Omental fat pad (tissue), 4 donors: ENCODE measurements at places on chromosomes 13 and 19.

- no peak for DNase-seq
Measured at GRCh38 chr13:113612607-113613006, 28.1 kb downstream of the TFDP1 start.

GRCh38 chr19:4229179-4229931 lies at the start of gene EBI3:
TSS of gene EBI3 (plus strand) at chr19:4229523. CDS start at chr19:4229551, 28 bp downstream.
- no peak for DNase-seq

DNA sequence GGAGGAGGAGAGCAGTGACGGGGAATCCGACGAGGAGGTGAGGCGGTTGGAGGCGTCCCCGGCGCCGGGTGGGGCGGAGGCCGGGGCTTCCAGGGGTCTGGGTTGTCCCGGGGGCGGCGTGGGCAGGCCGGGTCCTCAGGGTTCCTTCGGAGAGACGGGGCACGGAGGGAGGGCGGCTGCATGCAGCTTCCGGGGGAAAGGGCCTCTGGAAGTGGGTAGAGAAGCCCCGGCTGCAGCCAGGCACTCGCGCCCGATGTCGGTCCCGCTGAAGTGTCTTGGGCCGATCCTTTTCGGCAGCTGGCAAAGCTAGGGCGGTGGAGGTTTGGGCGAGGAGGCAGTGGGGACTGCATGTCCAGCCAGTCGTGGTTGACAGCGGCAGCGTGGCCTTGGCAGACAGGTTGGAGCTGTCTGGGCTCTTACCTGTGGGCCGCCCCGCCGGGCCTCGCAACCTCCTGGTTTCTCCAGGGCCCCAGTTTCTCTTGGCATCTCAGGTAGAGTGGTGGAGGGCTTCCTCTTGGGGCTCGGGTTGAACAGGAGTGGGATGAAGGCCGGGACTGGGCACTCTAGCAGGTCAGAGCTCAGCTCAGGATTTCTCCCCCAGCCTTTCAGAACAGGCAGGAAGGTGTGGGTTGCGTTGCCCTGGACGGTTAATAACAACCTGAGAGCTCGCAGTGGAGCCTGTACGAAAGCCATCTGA lies 690 bp downstream of the KMT2B start:
- DNase-seq: no peak

- peak; percentile 14 for DNase-seq
Measured at GRCh38 chr13:113930671-113931637, 42.9 kb downstream of the C13orf46 start.

DNA sequence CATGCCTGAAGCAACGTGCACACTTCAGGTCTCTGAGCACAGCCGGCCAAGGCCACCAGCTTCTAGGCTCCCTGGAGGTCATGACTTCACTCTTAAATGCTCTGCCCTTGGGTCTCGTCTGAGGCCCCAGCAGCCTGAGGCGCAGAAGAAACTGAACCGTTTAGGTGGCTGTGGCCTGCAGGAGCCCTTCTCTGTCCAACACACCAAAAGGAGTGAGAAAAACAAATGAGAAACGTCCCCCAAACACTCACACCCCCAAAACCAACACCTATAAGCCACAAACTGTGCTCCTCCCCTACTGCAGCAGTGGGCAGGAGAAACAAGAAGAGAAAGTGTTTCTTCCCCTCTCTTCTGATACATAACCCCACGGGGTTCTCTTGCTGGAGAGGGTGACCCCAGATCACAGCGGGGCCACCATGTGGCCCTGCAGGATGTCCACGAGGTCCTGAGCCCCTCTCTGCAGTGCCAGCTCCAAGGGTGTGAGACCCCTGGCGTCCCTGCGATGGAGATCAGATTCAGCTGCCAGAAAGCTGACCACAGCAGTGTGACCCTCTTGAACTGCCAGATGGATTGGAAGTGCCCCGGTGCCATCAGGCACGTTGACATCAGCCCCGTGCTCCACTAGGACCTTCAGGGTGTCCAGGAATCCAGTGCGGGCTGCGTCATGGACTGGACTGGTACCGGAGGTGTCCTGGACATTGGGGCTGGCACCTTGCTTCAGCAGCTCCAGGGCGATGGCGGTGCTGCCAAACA lies 1.0 kb upstream of the KRI1 start:
- no peak for DNase-seq

GRCh38 chr13:91370501-91370900 lies 23.0 kb downstream of the MIR17HG start:
- DNase-seq: no peak

DNA sequence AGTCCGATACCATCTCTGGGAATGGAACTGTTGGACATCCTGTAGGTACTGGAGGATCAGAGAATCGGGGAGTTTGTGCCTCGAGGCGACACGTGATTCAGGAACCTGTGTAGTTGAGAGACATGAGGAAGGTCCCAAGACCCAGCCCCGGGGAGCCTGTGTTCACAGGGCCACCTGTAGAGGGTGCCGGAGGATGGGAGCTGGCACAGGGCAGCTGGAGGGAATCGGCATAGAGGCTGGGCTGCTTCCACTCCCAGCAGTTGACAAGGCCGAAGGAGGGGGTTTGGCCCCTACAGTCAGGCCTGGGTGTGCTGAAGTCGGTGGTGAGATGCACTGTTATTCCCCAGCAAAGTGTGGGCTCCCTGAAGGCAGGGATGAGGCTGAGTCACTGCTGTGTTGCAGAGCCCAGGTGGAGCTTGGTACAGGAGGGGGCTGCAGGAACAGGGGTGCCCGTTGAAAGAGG lies 2.5 kb upstream of the ISYNA1 start:
- no peak for DNase-seq

- DNase-seq: no peak
Measured at GRCh38 chr19:49498475-49498874, 2.2 kb downstream of the RPS11 start.

GRCh38 chr19:19445911-19446361 lies 40.5 kb downstream of the GATAD2A start:
- no peak for DNase-seq

GRCh38 chr19:56594783-56595547 lies at the start of gene ZNF71:
TSS of gene ZNF71 (plus strand) at chr19:56595302. CDS start at chr19:56601559, 6,257 bp downstream.
- peak; percentile 58 for DNase-seq
